ENCODE measurements at places on chromosomes 4 and X. TPM values are rescaled to one million over a fixed set of nuclear protein-coding genes. Genes with fewer than 3 reads are reported as not detected.

- DNase-seq, result no peak
These were observed 101.9 kb downstream of the SORCS2 start for GRCh38 chr4:7294176-7294756.

DNA sequence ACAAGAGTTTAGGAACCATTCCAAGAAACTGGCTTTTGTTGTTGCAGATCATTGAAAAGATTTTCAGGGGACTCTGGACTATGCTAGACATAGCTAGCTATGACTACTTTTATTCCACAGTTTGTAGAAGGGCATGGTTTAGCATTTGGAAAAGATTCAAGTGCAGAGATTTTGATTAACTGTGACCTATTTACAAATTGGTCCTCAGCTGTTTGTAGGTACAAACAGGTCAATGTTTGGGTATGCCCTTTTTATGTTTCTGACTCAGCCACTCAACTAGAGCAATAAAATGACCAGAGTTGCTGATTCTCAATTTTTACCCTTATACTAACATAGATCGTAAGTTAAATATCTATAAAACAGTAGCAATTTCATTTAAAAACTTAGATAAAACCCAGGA is 46.7 kb downstream of the IGFBP7 start:
- no peak for DNase-seq

- DNase-seq, result no peak
These were observed 709 bp upstream of the CLOCK start for GRCh38 chr4:55547466-55547770.

Gene RHOXF2
- not detected for total RNA-seq

Gene CT47B1
- total RNA-seq, result not detected

Gene SYN1
- total RNA-seq, result 0.57 TPM

Gene TEX13D
- total RNA-seq, result not detected

Data from activated CD8-positive, alpha-beta T cell treated with anti-CD3 and anti-CD28 coated beads, Interleukin-2, amount 10 ng/mL, durations not matched to agents 7 days and 5 days (primary cell).